Esophagus mucosa (tissue), 1 donor: ENCODE measurements at places on chromosomes 4 and X. TPM values are rescaled to one million over a fixed set of nuclear protein-coding genes. Genes with fewer than 3 reads are reported as not detected.

GPR143 gene
- total RNA-seq: 2.8 TPM

EIF4E gene
- total RNA-seq: 79.7 TPM

SFRP2 gene
- total RNA-seq: 4.7 TPM

PLCXD1 gene
- total RNA-seq: 17.8 TPM

GJB1 gene
- total RNA-seq: 0.12 TPM

DNA sequence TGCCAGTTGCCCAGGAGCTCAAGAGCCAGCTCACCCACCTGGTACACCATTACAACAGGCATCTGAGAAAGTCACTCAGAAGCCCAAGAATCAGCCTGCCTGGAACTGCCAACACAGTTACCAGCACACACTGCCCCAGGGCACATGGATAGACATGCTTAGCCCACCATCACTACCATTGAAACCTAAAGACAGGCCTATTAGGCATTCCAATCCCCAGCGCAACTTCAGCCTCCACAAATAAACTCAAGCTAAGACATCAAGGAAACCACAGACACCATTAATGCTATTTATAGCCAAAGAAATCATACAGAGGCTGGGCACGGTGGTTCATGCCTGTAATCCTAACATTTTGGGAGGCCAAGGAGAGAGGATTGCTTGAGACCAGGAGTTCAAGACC is 42.3 kb downstream of the ATRX start:
- no peak for ATAC-seq

- ATAC-seq: no peak
These were observed 37.4 kb downstream of the PAK3 start for GRCh38 chrX:111133389-111133788.

- ATAC-seq: no peak
These were observed 14.2 kb downstream of the IQCM start for GRCh38 chr4:149801416-149801815.

DNA sequence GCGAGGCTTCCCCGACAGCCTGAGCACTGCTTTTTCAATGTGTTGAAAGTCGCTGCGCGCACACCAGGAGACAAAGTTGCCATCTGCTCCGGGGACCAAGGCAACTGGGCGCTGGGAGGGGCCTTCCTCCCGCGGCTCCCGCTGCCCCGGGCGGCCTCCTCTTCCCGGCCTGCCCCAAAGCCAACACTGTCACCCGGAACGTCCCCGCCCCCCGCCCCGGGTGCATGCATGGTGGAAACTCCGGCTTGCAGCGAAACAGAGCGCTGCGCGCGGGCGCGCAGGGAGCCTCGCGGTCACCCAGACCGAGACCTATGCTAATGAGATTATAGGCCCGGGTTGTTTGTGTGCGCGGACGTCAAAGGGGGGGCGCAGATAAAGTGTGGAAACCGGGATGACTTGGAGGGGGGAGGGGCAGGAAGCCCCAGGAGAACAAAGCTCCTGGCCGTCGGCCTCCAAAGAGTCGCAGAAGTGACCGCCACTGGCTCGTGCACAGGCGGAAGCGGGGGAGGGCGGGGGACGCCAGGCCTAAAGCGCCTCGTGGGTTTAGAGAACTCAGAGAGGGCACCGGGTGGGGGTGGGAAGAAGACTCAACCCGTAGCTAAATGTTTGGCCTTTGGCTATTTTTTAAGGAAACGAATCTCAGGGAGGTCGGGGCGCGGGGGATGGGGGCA is 88.8 kb downstream of the BCOR start:
- ATAC-seq: no peak

- ATAC-seq: no peak
These were observed 39.9 kb upstream of the VAMP7 start for GRCh38 chrX:155841232-155841631.

DNA sequence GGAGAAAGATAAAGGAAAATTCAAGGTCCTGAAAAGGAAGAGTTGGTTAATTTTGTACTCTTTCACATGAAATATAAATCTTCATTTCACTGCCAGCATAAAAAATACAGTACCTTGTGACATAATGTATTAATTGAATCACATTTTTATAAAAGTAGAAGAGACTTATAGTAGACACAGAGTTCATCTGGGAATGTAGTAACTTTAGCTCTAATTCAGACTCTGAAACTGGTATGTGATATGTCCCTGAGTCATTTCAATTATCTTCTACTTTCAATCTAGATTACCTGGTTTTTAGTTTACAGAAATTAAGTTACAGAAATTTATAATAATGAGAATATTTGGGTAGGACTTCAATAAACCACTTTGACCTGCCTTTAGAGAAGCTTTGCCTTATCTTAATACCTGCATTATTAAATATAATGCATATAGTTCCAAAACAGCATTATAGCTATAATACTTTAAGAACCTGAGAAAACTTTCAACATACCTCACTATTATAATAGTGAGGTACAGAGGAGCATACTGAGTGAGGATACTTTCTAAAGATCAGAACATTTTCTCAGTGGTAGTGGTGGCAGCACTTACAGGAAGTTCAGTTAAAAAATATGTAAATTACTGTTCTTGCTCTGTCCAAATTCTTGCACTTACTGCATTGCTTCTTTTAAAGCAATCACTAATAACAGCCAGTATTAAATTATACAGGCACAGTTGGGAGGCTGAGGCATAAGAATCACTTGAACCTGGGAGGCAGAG is 11.2 kb downstream of the NEK1 start:
- no peak for ATAC-seq

DNA sequence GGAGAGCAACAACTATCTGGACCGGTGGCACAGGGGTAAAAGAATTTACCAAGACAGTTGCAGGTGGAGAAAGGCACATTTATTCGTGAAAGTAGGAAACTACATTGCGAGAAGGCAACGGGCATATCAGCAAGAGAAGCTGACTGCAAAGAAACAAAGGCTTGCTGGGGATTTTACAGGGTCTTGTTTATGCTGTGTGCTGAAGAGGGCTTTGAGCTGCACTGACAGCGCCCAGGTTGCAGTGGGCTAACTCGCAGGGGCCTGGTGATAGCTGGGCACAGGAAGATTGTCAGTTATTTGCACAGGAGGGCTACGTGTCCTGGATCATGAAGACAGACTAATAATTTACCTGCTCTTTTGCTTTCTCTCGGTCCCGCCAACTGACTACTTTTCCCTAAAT is 10.7 kb downstream of the TLR3 start:
- no peak for ATAC-seq

GRCh38 chrX:13147733-13148132 is 103.3 kb upstream of the FAM9C start:
- no peak for ATAC-seq

DNA sequence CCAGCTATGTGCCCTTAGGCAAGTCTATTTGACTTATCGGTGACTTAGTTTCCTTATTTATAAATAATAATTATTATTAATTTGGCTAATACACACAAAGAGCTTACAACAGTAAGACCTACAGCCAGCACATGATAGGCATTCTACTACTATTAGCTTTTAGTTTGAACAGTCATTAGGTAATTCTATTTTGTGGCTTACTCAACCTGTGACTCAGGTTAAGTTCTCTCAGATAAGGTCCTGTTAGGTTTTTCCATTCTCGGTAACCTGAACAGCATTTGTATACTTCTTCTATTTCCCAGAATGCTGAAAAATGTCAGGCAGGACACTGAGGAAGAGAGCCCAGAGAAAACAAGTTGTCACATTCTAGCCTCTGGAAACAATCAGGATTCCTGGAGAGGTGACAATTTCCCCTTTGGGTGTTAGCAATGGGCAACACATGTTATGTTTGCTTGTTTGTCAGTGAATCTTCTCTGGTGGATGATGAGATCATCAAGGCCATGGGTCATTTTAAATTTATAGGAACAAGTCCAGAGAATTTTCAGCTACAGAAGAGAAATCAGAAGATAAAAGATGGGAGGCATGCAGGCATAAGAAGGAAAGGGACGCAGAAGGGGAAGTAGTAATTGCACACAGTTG is 2144.7 kb downstream of the PCDH7 start:
- ATAC-seq: no peak

DNA sequence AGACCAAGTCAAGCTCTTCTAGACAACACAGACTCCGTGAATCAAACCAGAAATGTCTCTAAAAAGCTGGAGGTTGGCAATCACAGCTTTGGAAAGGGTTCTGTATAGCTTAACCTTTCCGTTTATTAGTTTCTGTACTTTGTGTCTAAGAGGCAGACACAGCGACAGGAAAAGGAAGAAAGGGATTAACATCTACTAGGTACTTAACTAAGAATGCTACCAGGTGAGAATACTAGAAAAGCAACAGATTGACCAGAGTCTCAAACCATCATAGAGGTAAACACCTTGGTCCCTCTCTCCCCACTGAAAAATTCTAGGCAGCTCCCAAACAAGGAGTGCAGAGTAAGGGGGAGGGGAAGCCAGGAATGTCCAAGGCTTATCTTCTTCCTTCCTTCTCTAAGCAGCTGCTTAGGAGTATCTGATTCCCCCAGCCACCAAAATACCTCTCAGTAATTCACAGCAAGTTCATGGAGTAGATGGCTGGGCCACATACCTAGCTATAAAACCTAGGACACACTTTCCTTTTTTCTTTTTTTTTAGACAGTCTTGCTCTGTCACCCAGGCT is 80.8 kb downstream of the APBB2 start:
- ATAC-seq: no peak
